Inflammatory macrophage treated with lipopolysaccharide for 1 hour (primary cell): ENCODE measurements at places on chromosomes 11 and 22.

DNA sequence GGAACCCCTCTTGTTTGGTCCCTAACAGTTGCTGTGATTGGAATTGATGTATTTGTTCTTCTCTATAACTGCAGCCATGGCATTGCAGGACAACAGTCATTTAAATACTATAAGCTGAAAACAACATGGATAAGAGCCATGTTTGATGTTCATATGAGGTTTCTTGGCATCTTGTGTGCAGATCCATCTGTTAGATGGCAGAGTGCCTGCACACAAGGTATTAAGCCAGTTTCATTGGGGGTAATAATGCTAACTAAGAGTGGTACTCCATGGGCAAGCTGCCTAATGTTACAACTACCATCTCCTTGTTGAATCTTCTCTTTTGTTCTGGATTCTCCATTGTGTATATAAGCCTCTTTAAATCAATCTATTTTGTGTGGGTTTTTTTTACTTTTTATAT lies 206.0 kb upstream of the CHORDC1 start:
- DNase-seq: no peak

GRCh38 chr11:57330029-57330428 lies 5.3 kb upstream of the TNKS1BP1 start:
- no peak for DNase-seq

GRCh38 chr11:133284156-133284555 lies 248.1 kb downstream of the OPCML start:
- no peak for DNase-seq

DNA sequence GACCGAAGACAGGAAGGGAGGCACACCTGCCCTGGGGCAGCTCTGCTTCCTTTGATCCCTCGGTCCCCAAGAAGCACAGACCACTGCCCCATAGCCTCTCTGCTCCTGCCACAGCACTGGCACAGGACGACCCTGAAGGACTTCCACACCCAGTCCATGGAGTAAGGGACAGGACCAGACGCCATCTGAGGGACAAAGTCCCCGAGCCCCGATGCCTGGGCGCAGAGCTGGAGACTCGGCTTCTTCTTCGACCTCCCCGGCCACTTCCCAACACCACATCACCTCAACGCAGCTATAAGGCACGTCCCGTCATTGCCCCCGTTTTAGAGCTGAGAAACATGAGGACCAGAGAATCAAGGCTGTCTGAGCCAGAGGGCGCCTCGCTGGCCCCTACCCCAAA lies 310.5 kb downstream of the BRD1 start:
- DNase-seq: no peak

DNA sequence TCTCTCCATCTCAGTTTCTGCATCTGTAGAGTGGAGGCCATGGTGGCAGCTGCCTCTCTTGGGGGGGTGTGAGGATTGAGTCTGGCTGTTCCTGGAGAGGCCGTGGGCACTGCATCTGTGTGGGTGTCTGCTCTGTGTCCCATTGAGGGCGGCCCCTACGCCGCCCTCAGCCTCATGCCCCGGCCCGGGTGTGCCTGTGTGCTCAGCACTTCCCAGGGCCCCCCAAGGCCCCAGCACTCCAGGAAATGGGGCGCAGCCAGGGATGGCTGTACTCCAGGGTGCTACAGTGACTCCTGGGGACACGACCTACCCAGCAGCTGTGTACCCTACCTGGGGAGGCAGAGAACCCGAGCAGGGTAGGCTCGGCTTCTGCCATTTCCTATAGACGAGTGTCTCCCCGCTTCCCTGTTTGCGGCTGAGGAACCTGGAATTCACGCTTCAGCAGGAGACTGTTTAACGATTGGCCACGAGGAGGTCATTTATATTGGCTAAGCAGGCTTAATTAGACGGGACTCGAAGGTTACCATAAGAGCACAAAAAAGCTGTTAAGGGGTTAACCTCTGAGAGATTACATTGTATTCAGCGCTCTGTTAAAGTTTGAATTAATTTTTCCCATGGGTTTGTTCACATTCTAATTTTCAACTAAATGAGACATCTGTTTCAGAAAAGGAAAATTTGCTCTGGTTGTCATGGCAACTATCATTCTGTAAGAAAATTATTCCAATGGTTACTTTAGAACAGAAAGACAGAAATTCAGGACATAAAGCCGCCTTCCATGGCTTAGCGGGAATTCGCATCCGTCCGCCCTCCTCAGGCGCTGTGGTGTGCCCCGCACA lies 76.4 kb downstream of the MPPED1 start:
- DNase-seq: no peak

DNA sequence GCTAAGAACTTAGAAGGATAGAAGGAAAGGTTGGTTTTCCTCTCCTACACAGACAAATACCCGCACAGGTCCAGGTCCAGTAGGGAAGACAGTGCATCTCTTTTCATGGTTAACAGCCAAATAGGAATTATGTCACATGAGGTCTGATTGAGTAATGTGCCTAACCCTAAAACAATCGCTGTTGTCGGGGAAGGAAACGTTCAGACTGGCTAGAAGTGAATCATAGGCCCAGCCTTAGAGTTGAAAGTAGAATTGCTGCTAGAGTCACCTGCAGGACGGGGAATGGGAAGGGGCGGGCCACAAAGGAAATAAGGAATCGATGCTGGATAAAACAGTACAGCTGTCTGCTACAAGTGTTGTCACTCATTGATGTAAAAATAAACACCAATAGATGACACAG lies 12.4 kb upstream of the HTATIP2 start:
- DNase-seq: no peak

- DNase-seq: no peak
Observed at GRCh38 chr11:1570896-1571759, 943 bp downstream of the DUSP8 start.
